ENCODE measurements at places on chromosomes 13 and 19.
A peak's percentile ranks its signal among the peaks of the same experiment; 100 is the strongest.

DNA sequence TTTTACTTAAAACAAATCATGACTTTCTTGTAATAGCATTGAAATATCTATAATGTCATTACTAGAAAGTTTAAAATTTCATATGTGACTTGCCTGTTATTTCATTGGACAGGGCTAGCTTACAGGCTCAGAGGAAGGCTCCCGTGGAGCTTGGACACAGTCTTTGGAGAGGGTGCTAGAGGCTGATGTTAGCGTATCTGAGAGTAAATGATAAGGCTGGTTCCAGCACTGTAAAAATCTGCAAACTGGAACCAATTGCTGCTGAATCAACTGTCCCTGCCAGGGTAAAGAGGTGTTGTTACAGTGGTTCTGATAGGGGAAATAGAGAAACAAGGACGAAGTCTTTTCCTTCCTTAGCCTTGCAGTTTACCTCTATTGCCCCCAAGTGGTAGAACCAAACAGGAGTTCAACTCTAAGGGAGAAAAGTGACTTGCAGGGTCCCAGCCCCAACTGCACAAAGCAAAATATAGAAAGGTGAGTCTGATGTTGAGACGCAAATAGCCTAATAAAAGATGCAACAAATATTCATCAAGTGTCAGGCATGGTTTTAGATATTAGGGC is 901.7 kb downstream of the DIAPH3 start:
- no peak for DNase-seq

- DNase-seq = no peak
These were observed 235.2 kb downstream of the NDFIP2 start for GRCh38 chr13:79716191-79716590.

DNA sequence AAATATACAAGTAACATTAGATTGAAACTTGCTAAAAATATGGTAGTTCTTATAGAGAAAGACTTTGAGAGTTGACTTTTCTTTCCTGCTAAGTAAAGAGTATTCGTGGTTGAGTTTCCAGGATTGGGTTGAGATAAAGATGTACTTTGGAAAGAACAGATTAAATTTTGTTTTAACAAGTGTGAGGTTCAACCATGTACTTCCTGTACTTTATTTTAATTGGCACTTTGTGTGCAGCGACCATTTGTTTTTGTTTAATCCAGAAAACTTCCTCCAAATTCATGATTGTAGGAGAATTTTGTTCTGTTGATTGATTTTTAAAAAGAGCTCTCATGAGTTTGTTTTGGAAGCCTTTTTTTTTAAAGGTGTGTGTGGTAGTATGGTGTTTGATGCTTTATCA is 46.9 kb downstream of the PAN3 start:
- DNase-seq = no peak

GRCh38 chr19:38549061-38549460 is 68.7 kb downstream of the MAP4K1 start:
- no peak for DNase-seq

DNA sequence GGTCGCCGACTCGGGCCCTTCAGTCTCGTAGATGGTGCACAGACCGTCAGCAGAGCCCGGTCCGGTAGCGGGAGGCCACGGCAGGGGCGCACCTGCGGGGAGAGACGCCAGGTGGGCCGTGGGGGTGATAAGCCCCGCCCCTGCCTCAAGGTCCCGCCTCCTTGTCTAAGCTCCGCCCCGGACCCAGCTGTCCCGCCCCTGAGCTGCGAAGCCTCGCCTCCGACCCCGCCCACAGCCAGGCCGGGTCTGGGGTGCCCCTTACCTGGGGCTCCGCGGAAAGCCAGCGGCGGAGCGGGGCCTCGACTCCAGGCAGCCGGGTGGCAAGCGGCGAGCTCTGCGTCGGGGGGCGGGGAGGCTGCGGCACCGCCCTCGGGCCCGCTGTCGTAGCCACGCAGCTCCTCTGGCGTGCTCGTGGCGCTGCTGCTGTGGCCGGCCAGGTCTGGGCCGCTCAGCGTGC is 4.7 kb downstream of the PRR36 start:
- peak; percentile 77 for DNase-seq
